ENCODE measurements at places on chromosomes 1 and 21. TPM values are rescaled to one million over a fixed set of nuclear protein-coding genes. Genes with fewer than 3 reads are reported as not detected.
A peak's percentile ranks its signal among the peaks of the same experiment; 100 is the strongest.

DNA sequence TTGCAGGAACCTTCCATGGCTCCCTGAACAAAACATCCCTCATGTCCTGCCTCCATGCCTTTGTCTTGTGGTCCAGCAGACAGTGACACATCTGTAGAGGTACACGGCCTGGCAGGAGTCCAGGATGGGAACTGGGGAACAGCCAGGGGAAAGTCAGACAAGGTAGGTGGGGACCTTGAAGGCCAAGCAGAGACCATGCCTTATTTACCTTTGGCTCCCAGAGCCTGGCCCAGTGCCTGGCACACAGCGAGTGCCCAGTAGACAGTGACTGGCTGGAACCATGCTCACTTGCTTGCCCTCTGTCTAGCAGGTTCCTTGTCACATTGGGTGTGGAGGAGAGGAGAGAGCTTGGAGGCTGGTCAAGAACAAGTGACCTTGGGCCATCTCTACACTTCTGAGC, 81.0 kb downstream of the BCAR3 start:
- no peak for ATAC-seq

- no peak for ATAC-seq
Measured at GRCh38 chr1:232713785-232714184, 83.9 kb upstream of the SIPA1L2 start.

DNA sequence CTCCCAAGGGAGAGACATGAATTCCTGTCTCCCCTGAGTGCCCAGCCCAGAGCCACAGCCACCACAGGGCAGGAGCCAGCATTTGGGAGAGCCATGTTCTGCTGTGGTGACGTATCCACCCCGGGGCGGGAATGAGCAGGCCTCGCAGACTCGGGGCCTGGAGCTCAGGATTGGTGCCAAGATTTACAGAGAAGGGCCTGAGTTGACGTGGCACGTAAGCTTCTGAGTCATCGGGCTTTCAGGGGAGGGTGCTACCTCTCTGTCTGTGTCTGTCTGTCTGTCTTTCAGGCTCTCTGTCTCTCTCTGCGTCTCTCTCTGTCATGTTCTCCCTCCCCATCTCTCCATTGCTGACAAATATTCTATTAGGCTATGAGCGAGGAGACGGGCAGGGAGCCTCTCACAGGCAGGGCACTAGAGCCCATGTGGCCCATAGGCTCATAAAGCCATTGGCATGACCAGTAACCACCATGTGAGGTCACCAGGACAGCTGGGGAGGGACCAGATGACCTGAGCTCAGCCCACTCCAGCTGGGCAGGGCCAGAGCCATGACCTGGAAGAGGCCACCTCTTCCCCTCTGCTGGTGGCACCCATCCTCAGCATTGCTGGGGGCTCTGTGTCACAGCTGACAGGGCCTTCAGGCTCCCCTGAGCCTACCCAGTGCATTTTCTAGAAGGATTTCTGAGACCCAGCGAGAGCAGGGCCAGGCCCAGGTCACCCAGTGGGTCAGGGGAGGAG, 300.0 kb upstream of the VAMP3 start:
- ATAC-seq = peak; percentile 91

DNA sequence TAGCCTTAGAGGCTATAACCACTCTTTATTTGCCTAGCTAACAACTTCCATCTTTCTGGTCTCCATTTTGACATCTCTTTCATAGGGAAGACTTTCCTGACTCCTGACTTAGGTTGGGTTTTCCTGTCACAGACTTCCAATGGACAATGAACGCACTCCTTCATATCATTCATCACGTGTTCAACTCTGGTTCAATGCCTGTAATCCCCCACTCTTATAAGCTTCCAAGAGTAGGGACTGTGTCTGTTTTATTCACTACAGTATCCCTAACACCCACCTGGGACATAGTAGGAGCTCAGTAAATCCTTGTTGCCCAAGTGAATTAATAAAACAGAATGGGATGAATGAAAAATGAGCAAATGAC, 4.6 kb downstream of the SLAMF1 start:
- ATAC-seq = no peak

The C2CD4D gene
- 0.24 TPM for total RNA-seq

- no peak for ATAC-seq
Measured at GRCh38 chr1:50750021-50750619, 209.9 kb downstream of the FAF1 start.

DNA sequence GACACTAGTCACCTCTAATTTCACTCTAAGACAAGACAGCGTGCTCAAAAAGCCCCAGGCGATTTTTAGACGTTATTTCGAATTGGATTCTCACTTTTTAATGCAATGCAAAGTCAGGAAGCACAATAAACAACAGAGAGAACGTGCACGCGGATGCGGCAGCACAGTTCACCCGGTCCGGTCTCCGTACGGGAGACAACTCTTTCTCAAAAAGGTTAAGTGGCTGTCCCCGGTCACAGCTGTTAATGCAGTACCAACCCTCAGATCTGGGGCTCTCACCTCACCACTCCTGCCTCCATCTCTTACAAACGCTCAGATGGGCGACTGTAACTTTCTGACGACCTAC, 1.2 kb downstream of the HP1BP3 start:
- peak; percentile 0 for ATAC-seq

The GSTM2 gene
- 17.7 TPM for total RNA-seq

GRCh38 chr21:19034041-19034440, 630.5 kb upstream of the TMPRSS15 start:
- ATAC-seq = no peak

DNA sequence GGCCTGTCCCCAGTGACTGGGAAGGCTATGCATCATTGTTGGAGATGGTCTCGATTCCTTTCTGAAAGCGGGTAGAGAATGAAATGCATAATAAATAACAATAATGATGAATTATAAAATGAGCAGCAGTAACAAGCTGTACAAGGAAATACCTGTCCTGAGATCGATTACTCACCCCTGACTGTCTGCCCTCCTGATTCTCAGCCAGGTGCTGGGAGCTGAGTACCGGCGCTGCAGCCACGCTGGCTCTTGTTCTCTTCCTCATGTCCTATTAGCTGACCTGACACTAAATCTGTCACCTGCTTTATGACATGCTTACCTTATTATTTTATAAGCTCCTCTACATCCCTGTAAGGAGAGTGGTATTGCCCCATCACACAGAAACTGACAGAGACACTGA, 3.4 kb downstream of the AGPAT3 start:
- peak; percentile 66 for ATAC-seq

- ATAC-seq = no peak
Measured at GRCh38 chr1:179996099-179996498, 41.5 kb downstream of the CEP350 start.

- no peak for ATAC-seq
Measured at GRCh38 chr1:200464784-200465400, 55.1 kb upstream of the ZNF281 start.

DNA sequence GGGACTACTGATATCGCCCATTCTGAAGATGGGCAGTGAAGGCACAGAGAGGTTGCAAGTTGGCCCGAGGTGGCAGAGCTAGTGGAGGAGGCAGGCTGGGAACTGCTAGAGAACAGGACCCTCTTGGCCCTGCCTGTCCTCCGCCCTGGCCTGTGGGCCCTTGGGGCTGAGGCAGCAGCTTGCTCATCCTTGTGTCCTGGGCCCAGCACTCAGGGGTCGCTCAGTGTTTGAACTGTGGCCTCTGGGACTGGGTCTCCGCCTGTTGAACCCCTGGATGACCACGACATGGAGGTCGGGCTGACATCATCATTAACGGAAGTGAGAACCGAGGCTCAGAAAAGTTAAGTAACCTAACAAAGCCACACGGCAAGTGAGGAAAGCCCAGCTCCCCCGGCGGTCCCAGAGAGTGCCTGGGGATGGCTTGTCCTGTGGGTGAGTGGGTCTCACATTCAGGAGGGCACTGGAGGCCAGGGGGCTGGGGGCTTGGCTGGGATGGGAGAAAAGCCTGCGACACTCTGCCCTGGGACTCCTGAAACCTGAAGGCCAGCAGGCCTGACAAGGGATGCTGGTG, 23.0 kb upstream of the DDOST start:
- no peak for ATAC-seq

- no peak for ATAC-seq
Measured at GRCh38 chr1:246793356-246793896, 69.2 kb downstream of the SCCPDH start.

The NGF gene
- 0.52 TPM for total RNA-seq

- no peak for ATAC-seq
Measured at GRCh38 chr1:240199758-240200645, 108.3 kb downstream of the FMN2 start.

The FAM43B gene
- 0.12 TPM for total RNA-seq
